ENCODE measurements at places on chromosomes 12 and 14.

DNA sequence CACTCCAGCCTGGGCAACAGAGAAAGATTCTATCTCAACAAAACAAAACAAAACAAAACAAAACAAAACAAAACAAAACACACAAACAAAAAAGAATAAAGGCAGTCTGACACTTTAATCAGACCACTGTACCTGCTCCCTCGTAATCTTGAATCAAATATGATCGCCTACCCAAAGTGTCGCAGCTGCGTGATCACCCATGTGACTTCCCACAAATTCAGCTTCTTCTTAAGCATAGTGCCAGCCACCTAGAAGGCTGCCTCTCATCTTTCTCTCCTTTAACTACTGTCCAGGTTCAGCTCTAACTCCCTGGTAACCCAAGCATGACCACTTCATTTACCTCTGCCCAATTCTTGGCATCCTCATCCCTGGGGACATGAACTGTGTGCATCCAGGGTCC lies 37.4 kb downstream of the FMNL3 start:
- no peak for DNase-seq

- no peak for DNase-seq
These were observed 165.4 kb downstream of the KICS2 start for GRCh38 chr12:64056741-64057140.

DNA sequence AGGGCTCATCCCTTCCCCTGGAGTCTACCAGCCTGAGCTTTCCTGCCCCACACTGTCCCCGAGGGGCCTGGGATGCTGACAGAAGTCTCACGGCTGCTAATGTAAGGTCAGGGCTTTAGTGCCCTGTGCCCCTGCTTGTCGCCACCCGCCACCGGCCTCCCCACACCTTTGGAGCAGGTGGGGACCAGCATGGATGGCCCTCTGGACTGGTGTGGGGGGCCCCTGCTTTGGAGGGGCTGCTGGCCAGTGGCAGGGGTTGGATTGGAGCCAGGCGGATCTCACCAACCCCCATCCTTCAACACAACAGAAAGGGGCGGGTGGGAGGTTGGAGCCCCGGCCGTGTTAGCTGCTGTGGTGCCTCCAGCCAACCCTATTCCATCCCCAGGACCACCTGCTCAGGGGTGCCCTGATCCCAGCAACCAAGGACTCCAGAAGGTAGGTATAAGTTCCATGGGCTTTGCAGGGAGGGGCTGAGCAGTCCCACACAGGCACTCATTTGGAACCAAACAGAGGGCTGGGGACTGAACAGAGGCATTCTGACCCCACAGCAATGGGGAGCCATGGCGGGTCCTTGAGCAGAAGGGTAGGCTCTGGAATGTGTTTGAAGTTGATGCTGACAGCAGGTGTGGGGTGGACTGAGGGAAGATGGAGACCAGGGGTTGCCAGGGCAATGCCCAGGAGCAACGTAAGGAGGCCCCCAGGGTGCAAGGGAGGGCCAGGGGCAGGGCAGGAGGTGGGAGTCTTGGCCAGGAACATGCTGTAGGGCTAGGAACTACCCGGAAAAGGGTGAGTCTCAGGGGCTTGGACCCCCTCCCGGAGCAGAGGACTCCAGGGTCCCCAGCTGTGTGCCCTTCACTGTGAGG lies 145.1 kb upstream of the C14orf180 start:
- no peak for DNase-seq

GRCh38 chr12:104463368-104463767 lies 6.6 kb downstream of the CHST11 start:
- DNase-seq = no peak

All from GM18507 (cell line).